ENCODE measurements at places on chromosomes 11 and 22.
A peak's percentile ranks its signal among the peaks of the same experiment; 100 is the strongest.

DNA sequence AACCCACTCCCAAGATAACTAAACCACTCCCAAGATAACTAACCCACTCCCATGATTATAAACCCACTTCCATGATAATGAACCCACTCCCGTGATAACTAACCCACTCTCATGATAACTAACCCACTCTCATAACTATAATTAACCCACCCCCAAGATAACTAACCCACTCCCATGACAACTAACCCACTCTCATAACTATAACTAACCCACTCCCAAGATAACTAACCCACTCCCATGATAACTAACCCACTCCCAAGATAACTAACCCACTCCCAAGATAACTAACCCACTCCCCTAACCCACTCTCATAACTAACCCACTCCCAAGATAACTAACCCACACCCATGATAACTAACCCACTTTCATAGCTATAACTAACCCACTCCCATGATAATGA is 30.1 kb upstream of the CELSR1 start:
- DNase-seq = no peak

DNA sequence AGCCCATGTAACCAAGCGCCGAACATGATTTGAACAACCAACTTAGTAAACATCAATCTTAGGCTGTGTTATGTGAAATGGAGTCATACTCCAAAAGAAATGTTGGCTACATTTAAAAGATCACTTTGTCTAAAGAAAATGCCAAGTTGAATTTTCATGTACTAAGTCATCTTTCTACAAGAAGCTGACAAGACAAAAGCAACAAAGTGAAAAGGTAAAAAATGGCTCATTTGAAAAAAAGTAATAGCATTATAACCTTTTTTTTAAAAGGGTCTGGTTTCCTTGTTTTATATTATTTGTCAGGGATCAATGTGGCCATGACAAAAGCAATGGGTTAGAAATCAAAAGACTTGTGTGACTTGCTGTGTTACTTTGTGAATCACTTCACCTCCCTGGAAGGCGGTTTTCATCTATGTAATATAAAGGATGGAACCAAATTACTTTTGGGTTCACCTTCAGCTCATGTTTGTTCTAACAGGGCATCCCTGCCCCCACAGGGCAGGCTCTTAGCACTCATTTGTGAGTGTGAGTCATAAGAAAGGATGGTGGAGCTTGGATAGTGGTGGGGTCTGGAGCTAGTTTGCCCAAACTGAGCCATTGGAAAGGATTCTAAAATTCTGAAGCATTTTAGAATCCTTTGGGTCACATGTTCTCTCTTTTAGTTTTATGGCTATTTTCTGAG is 131.9 kb upstream of the MTMR2 start:
- peak; percentile 70 for DNase-seq

DNA sequence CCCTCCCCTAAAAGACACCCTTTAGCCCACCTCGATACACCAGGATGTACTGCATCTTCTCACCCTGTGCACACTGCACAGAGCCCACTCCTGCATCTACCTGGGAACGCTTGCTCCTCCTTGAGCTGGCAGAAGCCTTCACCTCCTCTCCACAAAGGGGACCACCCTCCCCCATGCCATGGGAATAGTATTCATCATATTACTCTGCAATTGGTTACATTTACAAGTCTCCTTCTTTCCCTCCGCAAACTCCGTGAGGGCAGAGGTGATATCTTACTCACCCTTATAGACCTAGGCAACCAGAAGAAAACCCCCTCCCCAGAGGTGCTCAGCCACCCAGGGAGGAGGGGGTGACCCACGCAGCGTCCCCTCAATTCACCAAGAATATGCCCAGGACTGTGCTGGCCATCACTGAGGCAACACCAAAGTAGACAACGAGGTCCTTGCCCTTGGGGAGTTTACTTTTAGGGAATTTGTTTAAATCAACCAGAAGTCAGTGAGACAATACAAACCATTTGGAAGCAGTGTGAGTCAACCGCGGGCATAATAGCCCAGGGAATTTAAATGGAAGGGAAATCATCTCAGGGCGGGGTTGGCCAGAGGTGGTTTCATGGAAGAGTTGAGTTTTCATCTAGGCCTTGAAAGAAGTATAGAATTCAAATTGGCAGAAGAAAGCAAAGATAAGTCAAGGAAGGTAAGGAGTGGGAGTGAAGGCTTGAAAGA is 214.5 kb downstream of the BARX2 start:
- no peak for DNase-seq

DNA sequence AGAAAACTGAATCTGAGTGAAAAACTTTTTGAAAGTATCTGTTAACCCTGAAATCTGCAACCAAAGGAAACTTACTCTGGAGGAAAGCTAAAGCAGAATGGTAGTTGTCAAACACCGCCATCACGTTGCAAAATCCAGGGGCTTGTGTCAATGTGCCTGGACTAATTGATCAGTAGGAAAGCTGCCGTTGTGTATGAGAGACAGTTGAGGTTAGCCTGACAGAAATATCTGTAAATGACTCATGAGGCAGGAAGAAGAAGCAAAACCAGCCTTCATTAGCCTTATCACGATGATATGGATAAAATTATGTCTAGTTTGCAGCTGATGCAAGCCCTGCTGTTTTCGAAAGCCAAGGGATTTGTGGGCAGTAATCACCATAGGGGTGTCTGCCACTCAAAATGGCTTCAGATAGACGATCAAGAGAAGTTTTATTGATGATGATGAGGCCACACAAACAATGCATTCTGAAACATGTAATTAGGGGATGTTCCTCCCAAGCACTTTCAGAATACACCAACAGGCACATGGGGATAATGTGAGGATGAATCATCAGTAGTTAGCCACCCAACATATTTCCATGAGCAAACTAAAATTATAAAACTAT is 8.9 kb downstream of the SCGB1A1 start:
- DNase-seq = peak; percentile 35

DNA sequence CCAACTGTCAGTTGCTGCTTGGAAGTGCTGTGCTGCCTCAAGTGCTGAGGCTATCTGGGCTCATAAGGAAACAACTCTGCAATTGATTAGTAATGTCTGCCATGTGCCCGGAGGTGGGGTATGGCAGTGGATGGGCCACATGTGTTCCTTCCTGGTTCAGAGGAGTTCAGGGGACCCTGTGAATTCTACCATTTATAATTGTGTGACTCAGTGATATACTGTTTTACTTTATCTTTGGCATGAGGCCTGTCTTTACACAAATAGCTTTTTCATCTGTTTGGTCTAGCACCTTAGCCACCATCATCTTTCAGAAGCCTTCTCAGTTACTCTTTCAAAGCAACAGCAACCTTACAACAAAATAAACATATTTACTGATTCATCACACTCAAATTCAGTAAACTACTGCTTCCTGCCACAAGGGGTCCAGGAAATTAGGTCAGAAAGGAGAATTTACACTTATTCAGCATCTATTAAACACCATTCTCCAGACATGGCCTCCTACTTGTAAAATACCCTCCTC is 20.9 kb downstream of the DKK3 start:
- DNase-seq = peak; percentile 55

- no peak for DNase-seq
Measured at GRCh38 chr11:3986301-3986700, 108.3 kb upstream of the RRM1 start.

DNA sequence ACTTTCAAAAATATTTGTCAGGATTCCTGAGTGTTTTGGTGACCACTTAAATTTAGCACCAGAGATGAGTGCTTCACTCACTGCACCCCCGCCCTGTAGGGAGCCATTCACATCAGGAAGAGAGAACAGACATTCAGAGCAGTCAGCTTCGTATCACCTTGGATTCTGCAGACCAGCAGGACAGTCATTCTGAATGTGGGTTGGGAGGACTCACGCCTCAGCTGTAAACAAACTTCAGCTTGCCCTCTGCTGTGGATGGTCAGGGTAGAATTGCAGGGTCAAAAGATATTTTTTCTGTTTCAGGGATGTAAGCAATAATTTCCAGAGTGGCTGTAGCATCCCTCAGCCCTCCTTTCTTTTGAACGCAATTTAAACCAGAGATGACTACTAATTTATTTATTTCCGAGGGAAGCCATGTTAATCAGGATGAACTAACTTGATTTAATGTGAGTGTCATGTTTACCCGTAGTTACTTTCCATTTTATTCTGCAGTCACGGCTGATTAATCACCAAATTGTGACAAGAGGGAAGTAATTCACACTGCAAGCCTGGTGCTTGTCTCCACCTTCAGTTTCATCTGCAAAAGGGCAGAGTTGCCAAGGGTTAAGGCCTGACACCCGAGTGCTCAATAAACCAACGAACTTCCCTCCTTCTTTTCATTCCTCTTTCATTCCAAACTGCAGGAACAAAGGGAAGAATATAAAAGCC is 174.2 kb upstream of the DDI1 start:
- DNase-seq = no peak

DNA sequence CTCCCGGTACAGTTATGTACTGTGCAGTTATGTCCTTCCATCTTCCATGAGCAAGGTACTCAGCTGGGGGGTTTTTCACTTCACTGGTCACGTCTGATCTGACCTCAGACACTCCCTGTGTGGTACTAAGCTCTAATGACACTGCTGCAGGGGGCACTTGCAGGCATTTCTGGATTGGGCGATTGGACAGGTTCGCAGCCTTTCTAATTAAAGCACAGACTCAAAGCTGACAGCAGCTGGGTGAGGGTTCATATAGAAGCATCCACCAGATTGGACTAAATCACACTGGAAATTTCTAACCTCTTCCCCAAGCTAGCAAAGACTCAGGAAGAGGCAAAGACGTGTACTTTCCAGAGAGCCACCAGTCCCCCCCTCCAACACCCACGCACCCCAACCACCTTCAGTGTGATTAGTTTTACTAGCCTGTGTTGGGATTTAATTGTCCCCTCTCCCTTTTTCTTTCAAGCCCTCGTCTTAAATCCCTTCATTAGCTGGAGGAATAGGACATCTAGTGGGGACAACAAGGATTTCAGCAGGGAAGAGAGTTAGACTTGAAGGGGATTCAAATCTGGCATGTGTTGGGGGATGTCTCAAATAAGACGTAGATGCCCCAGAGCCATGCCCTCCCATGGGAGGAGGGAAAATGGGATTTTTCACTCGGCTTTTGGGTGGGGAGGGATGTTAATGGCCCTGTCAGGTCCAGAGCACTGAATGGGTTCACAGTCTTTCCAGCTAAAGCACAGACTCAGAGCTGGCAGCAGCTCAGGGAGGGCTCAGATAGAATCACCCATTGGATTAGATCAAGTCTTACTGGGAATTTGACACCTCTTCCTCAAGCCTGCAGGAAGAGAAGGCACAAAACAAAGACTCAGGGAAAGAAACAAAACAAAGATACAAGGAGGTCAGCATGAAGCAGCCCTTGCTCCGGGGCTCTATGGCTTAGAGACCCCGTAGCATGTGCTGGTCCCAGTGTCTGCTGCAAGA is 10.9 kb downstream of the INS start:
- DNase-seq = peak; percentile 74

DNA sequence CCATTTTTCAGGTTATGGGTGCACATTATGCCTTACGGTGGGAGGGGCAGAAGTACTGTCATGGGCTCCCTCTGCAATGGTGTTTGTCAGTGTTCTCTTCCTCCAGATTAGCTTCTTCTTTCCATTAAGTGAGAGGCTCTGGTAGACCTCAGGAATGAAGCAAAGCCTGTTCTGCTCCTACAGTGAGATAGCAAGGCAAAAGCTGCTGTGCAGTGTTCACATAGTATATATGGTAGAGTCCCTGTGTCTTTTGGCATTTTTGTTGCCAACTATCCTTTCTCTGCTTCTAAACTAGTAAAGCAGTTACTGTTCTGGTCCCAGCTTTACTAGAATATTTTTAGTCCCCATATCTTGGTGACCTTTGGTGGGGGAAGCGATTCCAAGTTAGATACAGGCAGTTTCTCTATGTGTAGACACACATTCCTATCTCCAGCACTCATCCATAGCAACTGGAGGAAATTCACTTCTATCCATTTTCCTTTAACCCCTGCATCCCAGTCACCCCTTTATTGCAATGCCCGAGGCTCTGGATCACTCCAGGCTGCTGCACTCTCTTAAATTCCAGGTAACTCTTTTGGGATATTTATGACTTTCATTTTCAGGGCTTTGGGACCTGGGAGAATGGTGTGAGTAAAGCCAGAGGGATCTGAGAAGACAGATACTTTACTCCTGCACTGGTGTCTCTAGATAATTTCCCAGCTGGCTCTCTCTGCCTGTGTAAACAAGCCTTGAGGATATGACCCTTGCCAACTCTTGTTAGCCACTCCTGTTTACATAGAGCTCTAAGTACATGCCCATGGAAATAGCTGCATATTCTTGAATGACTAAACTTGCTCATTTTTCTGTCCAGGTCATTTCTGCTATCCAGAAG is 3.9 kb upstream of the TRIM34 start:
- DNase-seq = peak; percentile 89

DNA sequence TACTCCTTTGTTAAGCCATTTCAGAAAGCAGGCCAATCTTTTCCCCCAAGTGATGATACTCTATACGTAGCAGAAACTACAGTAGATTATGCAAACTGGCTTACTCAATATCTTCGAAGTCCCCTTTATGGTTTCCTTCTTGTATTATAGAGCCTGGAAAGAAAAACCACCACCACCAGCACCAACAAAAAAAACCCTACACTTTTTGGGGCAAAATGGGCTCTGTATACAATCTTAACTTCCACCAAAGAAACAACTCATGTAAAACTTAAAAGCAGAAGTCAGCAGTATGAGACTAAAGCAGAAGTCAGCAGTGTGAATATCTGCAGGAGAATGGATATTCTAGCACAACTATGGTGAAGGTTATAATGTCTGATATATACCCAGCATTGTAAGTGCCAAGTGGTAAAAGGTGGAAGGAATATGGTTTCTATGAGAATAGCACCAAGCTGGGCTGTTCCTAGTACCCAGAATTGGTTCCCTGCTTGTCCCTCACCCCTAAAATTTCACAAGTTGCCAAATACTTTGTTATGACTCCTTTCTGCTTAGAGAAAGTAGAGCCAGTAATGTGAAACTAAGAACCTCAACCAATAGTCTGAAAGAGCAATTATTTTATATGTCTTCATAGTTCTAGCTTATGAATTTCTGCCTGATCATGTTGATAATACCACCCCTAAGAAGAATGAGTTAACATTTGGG is 252.1 kb downstream of the SBF2 start:
- no peak for DNase-seq

DNA sequence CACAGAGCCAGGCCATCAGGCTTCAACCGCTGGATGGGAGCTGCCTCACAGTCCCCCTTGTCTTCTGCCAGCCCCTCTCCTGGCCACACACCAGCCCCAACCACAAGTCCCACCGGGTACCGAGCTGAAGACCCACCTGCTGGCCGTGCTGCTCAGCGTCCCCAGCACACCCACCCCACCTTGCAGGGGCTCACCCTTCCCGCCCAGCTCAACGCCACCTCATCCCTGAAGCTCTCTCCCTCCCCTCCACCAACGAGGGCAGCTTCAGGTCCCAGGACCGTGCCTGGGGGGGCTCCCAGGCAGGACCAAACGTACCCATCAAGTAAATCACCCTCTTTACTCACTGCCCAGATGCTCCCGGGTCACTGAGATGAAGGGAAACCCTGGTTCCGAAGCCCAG is 141.0 kb downstream of the CRYBB2 start:
- no peak for DNase-seq

Measured in astrocyte of the spinal cord (primary cell).